MV-4-11 (cell line): ENCODE measurements at places on chromosomes 3 and 15.

DNA sequence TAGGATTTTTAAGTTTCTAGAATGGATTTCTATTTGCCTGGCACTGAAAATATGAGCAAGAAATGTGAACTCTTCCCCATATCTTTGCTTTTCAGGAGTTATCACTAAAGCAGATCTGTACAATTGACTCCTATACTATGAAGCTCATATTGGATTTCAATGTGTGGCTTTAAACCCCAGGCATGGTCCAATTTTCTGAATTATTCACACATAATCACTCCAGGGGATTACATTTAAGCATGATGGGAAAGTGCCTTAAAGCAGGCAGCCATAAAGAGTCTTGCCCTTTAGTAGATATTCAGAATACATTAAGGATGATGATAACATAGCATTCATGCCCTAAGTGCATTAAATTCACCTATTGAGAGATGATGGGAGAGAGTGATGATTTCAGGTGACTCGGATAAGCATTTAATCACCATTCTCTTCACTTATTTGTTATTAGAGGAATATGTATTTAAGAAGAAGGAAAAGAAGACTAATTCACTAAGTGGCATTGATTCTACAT is 331.8 kb upstream of the ROBO1 start:
- DNase-seq: no peak

DNA sequence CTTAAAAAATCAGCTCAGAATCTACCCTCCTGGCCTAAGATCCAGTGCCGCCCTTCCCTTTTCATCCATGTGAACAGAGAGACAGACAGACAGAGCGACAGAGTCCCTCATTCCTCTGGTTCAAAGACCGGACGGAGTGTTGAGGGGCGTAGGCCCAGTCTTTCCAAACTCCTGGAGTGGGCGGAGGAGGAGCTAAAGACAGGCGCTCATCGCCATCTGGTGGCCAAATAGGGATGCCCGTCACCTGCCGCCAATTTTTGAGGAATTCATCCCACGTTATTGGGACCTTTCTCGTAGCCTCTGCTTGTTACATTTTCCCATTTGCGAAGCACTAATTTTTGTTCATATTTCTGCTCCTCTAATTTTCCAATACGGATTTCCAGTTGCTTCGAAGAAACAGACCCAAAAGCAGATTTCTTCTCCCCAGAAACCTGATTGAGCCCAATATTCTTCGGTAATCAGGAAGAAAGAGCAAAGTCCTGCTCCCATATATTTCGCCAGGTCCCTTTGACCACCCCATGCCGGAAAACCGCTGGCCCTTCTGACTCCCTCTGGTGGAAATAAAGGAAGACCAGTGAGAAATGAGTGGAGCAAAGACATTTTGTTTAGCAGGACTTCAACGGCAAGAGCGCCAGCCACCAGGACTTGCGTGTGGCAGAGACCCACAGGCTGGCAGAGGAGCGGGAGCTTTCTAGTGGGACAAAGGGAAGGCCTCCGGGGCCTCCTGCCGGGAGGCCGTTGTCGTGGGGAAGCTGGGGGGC is 88.0 kb downstream of the LRRK1 start:
- DNase-seq: peak; percentile 66

GRCh38 chr3:140765246-140765645 is 87.4 kb downstream of the TRIM42 start:
- DNase-seq: no peak

- DNase-seq: peak; percentile 82
Measured at GRCh38 chr15:52714968-52715367, 35.8 kb upstream of the ATOSA start.

DNA sequence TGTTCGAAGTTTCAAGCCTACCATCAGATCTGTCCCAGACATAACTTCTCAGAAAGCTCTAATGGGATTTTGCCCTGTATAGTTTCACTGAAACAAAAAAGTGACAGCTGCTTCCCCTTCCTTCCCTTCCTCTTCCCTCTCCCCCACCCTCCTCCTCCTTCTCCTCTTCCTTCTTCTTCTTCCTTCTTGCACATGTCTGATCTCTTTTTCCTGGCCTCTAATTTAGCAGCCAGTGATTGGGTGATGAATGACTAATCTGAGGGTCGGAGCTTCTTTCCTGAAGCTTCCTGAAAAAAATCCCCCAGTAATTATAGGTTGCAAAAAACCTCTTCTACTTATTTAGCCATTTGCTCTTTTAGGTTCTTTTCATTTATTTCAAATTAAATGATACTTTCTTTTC is 168.7 kb downstream of the POTEB3 start:
- DNase-seq: no peak
